ENCODE measurements at places on chromosomes 13 and 19.

DNA sequence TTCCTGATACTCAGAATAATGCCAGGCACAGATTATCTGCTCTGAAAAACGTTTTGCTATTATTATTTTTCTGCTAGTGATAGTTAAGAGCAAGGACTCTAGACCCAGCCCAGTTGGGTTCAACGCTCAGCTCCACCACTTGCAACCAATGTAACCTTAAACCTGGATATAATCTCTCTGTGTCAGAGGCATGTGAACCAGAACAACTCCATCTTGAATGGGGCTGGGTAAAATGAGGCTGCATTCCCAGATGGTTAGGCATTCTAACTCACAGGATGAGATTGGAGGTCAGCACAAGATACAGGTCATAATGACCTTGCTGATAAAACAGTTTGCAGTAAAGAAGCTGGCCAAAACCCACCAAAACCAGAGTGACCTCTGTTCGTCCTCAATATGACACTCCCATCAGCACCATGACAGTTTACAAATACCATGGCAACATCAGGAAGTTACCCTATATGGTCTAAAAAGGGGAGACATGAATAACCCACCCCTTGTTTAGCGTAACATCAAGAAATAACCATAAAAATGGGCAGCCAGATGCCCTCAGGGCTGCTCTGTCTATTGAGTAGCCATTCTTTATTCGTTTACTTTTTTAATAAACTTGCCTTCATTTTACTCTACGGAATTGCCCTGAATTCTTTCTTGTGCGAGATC, 13.6 kb downstream of the FAM187B start:
- no peak for DNase-seq

GRCh38 chr13:48148454-48148853, 53.5 kb upstream of the MED4 start:
- no peak for DNase-seq

GRCh38 chr13:96397807-96398206, 307.9 kb downstream of the HS6ST3 start:
- no peak for DNase-seq

DNA sequence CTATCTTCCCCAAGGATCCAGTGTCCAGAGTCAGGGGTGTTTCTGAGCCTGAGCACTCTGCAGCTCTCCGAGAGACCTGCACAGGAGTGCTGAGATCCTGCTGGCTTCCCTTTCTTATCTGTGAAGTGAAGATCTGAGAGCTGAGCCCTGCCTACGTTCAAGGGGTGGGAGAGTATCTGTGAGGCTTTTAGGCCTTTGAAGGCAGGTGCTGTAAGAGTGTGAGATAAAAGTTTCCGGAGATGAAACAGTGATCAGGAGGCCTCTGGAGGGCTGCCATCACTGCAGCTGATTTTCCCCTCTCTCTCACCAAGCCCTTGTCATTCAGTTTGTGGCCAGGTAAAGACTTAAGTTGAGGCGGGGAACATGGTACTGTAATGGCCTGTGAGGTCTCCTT, 83.1 kb downstream of the AKAP11 start:
- peak; percentile 26 for DNase-seq

DNA sequence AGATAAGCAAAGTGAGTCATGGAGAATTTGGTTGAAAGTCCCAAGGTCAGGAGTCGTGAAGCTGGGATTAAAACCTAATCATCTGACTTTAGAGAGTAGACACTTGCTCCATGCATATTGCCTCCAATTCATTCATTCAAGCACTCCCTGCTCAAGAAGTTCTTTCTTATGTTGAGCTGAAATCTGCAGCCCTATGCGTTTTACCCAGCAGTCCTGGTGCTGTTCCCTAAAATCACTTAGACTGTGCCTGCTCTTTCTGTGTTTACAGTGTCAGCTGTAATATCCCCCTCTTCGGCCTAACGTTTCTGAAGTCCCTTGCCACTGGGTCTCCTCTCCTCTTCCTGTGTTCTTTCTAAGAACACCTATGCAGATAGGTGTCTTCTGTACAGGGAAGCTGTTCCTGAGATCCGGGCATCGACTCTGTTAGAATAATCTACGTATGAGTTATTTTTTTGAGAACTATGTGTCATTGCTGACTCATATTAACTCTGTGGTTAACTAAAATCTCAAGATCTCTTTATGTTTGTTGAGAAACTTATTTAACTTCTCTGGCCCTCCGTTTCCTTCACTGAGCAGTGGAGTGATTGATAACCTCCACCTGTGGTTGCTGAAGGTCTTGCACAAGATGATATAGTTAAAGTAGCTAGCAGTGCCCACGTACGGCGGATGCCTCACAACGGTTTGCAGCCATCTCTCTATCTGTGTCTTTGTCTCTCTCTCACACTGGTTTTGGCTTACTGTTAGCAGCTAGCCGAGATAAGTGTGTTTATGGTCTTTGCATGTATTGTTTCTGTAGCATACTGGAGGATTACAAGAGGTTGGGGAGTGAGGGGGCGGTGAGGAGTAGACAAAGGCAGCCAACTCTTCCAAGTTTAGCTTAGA, 4.7 kb downstream of the ALOX5AP start:
- DNase-seq = peak; percentile 53

- no peak for DNase-seq
These were observed 23.5 kb downstream of the ZNF180 start for GRCh38 chr19:44476559-44477408.

- no peak for DNase-seq
These were observed 564.1 kb downstream of the PCDH9 start for GRCh38 chr13:66665991-66666390.

- no peak for DNase-seq
These were observed 44.3 kb downstream of the ZNF585A start for GRCh38 chr19:37127999-37128820.

DNA sequence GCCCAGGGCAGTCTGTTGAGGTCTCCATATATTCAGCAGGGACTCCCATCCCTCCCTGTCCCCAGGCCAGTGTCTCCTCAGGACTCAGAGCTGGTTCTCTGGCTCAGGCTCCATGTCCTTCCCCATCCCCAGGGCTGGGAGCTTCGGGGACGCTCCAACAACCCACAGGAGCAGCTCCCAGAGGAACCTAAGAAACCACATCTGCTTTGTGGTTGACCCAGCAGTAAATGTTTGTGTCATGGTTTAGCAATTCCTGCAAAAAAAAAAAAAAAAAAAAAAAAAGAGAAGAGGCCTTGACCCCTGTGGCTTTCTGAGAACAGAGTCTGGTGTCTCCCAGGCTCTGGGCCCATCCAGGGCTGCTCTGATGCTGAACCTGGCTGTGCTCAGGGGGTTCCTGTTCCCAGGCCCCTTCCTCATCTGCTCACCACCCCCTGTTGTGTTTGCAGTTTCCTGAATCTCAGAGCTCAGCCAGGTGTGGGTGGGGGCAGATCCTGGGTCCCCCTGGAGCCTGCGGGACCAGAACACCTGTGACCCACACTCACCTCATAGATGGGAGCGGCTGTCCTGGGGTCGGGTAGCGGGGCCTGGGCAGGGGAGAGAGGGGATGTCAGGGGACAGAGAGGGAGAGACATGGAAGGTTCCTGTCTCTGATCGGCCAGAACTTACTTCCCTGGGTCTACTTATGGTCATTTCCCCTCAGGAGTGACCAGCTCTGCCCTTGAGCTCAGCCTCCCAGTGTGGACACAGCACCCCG, 25.2 kb upstream of the CEACAM1 start:
- DNase-seq = no peak

- DNase-seq = no peak
These were observed 4.3 kb upstream of the C19orf25 start for GRCh38 chr19:1483131-1483978.

- DNase-seq = no peak
These were observed 48.4 kb downstream of the ZNRF4 start for GRCh38 chr19:5503598-5503997.

DNA sequence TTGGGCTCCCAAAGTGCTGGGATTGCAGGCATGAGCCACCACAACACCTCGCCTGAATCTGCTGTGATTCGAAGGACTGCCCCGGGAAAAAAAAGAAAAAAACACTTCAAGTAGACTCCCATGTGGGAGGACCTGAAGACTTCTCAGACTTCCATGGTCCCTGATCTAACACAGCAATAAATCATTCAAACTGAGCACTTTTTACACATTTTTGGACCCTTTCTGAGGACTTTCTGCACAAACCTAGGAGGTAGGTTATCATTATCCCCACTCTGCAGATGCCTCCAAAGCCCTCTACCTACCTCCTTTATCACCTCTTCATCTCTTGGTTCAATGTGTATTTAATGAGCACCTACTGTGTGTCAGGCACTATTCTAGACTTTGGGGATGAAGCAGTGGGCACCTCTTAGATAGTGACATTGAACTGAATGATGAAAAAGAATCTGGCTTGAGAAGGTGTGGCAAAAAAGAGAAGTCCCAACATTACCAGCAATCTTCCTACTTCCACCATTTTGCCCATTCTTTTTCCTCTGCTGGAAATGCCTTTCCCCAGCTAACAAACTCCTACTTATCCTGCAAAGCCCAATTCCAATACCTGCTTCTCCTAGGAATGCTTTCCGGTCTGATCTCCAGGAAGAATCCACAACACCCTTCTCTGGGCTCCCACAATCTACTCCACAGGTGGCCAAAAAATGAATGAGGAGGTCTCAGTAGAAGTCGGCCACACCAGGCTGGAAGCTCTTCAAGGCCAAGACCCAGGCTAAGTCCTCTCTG, 1.6 kb upstream of the CLPP start:
- no peak for DNase-seq

GRCh38 chr19:52200044-52200443, 10.2 kb downstream of the PPP2R1A start:
- no peak for DNase-seq

DNA sequence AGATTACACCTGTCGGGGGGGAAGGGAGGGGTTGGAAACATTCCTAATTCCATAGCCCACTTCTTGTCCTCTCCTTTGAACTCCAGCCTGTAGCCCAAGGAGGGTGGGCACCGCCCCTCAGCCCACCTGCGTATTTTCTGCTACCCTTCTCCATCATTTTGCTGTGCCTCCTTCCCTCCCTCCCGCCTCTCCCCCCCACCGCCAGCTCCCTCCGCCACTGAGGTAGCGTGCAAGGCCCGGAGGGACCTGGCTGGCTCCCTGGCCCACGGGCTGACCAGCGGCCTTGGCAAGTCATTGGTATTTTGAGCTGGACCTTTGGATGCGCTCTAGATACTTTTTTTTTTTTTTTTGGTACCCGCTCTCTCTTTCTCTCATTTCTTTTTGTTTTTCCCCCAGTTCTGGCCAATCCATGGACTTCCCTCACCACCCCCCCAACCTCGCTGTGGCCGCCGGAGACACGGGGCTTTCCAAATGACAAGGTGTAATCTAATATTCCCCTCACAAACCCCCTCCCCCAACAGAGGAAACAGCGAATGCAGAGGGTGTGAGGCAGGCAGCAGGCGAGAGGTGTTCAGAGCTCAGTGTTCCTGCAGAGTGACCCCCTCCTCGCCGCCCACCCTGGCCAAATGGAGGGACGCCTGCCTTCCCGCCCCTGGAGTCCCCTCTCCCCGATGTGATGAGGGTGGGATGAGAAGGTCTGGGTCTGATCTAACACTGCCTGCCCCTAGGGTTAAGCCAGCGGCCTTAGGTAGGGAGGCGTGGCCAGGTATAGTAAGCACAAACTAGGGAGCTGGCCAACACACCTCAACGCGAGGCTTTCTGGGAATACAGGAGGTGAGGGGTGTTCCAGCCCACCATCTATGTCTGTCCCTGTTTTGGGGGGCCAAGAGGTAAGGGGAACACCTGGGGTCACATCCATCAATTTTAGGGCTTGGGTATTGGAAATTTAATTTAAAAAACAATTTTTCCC, 89.2 kb downstream of the PTPRS start:
- DNase-seq = no peak

DNA sequence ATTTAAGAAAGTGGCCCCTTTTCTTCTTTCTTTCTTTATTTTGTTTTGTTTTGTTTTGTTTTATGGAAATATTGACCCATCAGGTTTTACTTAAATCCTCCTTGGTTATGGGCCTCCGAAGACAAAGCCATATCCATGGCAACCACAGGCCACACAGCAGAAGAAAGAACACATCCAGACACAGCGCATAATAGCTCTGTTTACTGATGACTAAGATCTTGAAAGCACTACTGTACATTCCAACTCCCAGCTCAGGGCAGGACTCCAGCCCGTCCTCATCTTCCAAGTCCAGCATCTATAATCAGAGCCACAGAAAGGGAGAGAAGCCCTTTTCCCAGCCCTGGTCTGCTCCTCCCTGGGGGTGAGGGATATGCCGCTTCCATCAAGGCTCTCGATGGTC, 84.3 kb downstream of the NUFIP1 start:
- no peak for DNase-seq

Data from GM10248 (cell line).